Stimulated activated CD4-positive, alpha-beta T cell treated with anti-CD3 and anti-CD28 coated beads, TNF-alpha, amount 100 ng/mL, for 48 hours (primary cell): ENCODE measurements at places on chromosomes 16 and 17.

GRCh38 chr17:4678448-4679026 lies 25.4 kb downstream of the PELP1 start:
- peak; percentile 27 for DNase-seq

GRCh38 chr17:33464669-33465280 lies 171.7 kb upstream of the ASIC2 start:
- no peak for DNase-seq

GRCh38 chr16:82857693-82858365 lies 231.1 kb downstream of the CDH13 start:
- no peak for DNase-seq

GRCh38 chr17:77444984-77445759 lies 304.4 kb downstream of the SEC14L1 start:
- peak; percentile 64 for DNase-seq

GRCh38 chr16:66605177-66605978 lies 874 bp downstream of the CMTM3 start:
- DNase-seq = peak; percentile 41

DNA sequence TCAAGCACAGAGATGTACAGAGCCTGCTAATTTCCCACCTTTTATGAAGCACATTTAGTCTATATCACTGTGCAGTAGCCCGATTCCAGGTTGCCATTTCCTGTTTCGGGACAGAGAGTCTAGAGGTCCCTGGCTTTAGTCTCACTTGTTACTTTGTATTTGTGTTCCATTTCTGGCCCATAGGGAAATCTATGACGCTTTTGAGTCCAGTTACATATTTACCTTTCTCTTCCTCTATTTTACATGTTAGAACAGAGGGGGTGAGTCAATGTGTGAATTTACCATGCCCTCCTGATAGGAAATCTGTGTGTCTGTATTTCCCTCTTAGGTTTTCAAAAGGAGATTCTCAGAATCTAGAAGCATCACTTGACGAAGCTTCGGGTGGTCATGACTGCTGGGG lies 227.1 kb upstream of the ZFHX3 start:
- DNase-seq = no peak

DNA sequence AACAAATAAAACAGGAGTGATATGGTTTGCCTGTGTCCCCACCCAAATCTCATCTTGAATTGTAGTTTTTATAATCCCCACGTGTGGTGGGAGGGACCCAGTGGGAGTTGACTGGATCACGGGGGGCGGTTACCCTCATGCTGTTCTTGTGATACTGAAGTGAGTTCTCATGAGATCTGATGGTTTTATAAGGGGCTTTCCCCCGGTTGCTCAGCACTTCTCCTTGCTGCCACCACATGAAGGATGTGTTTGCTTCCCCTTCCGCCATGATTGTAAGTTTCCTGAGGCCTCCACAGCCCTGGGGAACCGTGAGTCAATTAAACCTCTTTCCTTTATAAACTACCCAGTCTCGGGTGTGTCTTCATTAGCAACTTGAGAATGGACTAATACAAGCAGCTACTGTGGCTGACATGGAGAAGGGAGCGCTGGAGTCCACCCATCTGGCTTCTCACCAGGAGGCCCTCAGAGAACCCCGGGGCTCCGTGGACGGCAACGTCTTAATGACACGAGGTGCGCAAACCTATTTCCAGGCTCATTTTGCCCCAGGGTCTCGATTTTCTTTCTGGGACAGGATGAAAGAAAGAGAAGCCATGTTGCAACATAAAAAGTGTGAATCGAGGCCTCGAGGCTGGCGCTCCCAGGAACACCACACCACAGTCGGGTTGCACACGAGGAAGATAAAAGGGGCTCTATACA lies 129.5 kb downstream of the DYNLRB2 start:
- DNase-seq = no peak

GRCh38 chr17:41352597-41353366 lies 2.2 kb upstream of the KRT33A start:
- DNase-seq = no peak

DNA sequence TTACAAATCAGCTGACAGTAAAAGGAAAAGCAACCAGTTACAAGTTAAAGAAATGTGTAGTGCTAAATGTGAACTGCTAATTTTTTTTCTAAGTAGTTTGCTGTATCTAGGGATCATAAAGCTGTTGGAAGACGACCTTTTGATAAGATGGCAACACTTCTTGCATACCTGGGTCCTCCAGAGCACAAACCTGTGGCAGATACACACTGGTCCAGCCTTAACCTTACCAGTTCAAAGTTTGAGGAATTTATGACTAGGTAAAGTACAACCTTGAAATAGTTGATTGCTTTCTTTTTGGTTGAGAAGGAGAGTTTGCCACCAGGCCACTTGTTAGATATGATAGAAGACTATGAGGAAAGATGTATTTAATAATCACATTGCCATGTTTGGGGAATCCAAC lies 35.4 kb downstream of the OMG start:
- no peak for DNase-seq

- peak; percentile 8 for DNase-seq
Observed at GRCh38 chr17:752620-753219, 656 bp upstream of the GEMIN4 start.

DNA sequence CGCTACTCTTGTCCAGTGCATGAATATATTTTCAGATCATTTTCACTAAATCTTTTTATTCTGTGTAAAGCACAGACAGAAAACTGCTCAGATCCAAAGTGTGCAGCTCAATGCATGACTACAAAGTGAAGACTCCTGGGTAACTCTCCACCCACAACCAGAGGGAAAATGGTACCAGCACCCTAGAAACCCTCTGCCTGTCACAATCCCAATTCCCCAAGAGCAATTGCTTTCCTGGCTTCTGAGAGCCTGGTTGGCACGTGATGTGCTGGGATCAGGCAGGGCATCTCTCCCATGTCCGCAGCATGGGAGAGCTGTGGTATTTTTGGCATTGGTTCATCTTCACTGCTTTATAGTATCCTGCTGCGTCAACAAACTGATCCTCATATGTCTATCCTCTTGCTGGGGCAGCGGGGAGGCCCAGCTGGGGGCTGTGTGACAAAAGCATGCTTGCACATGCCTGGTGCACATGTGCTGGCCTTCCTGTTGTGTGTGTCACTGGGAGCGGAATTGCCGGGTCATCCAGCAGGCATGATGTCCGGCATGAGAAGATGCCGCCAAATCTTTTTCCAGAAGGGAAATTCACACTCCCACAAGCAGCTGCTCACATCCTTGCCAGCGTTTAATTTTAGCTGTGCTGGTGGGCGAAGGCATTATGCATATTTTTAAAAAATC lies 278.9 kb upstream of the FOXF1 start:
- DNase-seq = no peak

- no peak for DNase-seq
Observed at GRCh38 chr17:40597556-40598300, 32.5 kb upstream of the CCR7 start.

- DNase-seq = no peak
Observed at GRCh38 chr16:68902969-68903345, 59.6 kb downstream of the TANGO6 start.

GRCh38 chr17:228951-229708 lies 47.7 kb upstream of the DOC2B start:
- no peak for DNase-seq

- DNase-seq = peak; percentile 70
Observed at GRCh38 chr17:43021741-43022512, at the start of gene VAT1. Gene VAT1, minus strand, starts transcription at chr17:43022385. Its CDS starts 63 bp downstream, at chr17:43022322.

DNA sequence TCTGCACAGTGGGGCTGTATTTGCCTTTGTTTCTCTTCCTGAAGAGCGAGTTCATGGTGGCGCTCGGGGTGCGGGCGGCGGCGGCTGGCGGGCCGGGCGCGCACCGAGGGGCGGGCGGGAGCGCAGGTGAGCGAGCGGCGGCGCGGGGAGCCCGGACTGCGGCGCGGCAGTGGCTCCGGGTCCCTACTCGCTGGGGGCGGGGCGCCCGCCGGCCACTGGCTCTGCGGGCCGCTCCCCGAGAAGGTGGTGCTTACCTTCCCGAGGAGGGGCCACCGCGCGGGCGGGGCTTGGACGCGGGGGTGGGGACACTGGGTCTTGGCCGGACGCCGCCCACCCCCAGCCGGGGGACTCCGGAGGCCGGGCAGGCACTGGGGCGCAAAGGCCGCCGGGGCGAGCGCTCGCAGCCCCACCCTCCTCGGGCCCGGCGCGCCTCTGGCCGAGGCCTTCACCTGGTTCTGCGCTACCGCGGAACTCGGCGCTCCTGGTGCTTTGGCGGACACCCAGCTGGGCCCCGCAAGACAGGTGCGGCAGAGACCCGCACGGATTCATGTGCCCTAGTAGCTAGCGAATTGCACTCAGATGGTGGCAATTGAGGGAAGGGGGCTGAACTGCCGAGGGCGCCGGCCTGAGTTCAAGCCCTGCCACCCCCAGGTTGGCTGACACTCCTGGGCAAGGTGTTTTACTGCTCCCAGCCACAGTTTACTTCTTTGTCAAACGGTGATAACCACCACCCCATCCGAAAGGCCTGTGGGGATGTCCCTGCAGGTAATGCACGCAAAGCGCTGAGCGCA lies at the start of gene PPL:
PPL (minus strand) TSS at position 158 of the 791 bp plus-strand sequence; CDS start at position 55, 103 bp downstream.
- DNase-seq = no peak

DNA sequence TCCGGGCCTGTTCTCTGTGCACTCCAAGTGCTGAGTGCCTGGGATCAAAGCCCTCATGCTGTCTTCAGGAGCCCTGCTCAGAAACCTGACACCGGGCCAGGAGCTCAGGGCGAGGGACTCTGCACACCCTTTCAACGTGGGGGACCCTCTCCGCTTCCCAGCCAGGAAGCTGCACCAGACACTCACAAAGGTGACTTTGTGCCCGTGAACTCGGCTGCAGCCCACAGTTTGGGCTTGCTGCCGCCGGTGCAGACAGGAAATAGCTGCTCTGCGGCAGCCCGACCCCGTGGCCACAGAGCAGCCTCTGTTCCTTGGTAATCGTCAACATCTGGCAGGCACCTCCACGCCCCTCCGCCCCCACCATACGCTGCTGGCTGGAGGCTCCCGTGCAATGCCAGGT lies 93.4 kb upstream of the METRNL start:
- peak; percentile 4 for DNase-seq

- no peak for DNase-seq
Observed at GRCh38 chr16:89617036-89617435, 3.6 kb downstream of the DPEP1 start.

DNA sequence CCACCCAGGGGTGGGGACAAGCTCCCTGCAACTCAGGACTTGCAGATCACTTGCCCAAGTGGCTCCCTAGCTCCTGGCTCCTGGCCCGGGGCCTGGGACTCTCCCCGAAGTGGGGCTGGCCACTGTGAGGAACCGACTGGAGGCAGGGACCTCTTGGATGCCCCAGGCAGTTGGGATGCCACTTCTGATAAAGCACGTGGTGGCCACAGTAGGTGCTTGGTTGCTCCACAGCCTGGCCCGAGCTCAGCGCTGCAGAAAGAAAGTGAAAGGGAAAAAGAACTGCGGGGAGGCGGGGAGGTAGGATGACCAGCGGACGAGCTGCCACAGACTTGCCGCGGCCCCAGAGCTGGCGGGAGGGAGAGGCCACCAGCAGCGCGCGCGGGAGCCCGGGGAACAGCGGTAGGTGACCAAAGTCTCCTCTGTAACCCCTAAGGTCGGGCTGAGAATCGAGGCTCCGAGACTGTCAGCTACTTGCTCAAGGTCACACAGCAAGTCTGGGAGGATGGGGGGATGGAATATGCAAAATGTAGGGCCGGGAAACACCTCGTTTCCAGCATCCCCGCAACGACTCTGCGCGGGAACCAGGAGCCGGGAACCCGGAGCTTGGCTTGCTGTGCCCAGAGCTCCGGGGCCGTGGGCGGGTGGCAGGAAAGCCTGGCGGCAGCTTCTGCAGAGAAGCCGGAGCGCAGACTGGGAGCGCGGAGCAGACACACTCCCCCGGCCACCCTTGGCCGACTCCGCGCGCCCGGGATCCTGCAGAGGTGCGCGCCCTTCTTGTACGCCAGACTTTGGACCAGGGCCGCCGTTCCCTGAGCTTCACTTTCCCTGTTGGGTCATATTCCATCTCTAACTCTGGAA lies 1.9 kb downstream of the CIITA start:
- DNase-seq = no peak

- no peak for DNase-seq
Observed at GRCh38 chr17:46117850-46118696, 75.2 kb downstream of the KANSL1 start.

- no peak for DNase-seq
Observed at GRCh38 chr17:72502371-72503341, 381.8 kb downstream of the SOX9 start.

DNA sequence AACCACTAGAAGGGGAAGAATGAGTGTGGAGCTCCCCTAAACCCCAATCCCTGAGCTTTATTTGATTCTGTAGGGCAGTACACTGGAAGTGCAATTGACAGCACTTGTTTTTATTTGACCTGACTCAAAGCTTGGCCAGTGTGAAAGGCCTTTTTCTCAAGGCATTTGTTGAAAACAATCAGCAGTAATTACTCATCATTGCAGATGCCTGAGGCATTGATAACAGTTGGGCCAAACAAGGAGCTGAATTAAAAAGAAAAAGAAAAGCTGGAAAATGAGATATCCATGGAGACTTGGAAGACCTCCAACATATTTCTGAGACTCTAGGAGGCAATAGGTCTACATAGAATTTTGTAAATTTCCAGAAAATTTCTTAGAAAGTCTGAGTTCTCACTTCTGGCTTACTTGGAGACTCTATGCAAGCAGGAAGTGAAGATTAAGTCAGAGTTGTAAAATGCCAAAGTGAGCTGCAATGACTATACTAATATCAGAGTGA lies 200.8 kb upstream of the KCNJ16 start:
- no peak for DNase-seq

DNA sequence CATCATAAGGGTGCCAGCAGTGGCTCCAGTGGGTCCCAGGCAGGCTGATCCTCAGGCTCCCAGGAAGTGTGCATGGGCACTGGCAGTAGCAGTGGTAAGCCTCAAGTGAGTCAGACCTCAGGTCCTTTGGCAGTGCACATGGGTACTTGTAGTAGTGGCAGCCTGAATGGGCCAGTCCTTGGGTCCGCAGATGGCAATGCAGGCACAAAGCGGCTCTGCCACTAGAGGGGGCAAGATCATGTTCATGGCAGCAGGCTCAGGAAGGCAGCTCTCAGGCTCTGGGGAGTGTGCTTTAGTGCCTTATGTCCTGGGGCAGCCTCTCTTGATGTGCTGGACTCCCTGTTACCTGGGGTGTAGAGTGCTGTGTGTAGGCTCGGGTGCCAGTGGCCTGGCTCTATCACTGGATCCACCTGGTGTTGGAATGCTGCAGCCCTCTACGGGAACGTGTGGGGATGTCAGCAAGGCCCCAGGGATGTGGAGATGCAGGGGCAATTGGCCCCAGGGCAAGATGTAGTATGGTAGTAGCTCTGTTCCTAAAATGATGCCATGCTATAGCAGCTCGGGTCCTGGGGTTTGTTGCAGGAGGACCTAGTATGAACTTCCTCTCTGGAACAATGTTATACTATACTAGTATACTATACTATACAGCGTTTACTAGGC lies 11.0 kb downstream of the ACSM3 start:
- DNase-seq = peak; percentile 47
